ENCODE measurements at places on chromosomes 5 and 9.
A peak's percentile ranks its signal among the peaks of the same experiment; 100 is the strongest.

DNA sequence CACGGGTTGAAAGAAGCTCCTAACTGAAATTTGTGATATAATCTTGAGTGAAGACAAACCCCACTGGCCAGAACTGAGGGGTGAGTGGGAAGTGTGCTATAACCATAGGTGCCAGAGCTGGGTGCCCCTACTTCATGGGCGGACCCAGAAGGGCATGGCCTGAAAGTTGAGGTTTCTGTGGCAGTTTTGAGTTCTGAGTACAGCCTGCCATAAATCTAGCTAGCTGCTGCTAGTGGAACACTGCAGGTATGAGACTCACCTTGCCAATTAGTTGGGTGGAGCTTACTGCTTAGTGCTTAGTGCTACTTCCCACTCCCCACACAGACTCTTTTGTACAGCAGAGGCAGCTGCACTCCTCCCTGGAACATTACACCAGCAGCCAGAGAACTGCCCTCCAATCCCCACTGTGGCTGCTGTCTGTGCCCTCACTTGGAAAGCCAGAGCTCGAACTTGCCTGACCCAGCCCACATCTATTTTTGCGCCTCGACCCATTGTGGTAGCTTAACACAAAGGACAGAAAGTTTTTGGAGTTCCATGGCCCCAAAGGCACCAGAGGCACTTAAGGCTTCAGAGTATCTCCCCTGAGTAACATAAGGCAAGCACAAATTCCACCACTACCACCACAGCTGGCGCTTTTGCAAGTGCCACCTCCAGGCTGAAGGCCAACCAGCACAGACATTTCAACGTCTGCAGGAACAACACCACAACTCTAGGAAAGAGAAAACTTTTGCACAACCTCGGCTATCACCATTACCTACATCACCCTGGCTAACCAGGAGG lies 27.1 kb upstream of the PTGER4 start:
- no peak for DNase-seq

- DNase-seq, result no peak
Measured at GRCh38 chr9:95110921-95111525, 206.5 kb downstream of the FANCC start.

- DNase-seq, result no peak
Measured at GRCh38 chr5:20113031-20113715, 125.2 kb upstream of the CDH18 start.

GRCh38 chr5:132907161-132907560 lies 33.7 kb downstream of the LEAP2 start:
- no peak for DNase-seq

DNA sequence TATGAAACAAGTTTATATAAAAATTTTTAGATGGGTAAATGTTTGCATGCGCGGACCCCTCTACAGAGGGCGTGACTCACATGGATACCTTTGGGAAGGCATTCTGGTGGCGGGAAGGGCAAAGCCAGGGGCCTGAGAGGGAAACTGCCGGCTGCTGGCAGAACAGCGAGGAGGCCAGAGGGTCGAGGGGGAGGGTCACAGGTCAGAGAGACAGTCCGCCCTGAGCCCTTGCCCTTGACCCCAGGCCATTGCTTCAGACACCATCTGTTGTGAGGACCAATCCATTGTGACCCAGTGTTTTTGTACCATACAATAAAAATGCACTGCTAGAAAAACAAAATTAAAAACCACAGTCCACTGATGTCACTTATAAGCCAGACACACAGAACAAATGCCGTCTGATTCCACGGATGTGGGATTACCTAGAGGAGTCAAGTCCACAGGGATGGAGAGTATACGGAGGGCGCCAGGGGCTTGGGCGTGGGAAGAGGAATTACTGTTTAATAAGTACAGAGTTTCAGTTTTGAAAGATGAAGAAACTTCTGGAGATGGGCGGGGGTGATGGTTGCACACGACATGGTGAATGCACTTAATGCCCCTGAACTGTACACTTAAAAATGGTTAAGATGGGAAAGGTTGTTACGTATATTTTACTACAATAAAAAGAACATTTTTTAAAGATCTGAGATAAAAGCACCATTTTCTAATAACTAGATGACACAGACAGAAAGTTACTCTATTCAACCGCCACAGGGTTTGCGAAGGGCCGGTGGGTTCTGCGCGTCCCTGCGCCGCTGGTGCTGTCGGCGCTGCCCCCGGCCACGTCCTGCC lies 12.0 kb downstream of the BTNL9 start:
- DNase-seq, result peak; percentile 47

DNA sequence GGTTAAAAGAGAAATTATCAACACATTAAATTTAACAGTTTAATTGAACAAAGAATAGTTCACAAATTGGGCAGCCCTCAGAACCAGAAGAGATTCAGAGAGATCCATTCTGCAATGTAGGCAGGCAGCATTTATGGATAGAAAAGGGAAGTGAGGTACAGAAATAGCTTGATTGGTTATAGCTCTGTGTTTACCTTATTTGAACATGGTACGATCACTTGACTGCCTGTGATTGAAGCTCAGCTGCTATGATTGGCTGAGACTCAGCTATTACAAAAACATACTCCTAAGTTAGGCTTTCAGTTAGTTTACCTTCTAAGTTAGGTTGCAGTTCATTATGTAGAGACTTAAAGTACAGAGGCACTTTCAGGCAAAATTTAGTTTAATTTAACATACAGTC lies 7.3 kb downstream of the CNTRL start:
- no peak for DNase-seq

GRCh38 chr5:66538126-66538525 lies 58.1 kb upstream of the MAST4 start:
- DNase-seq, result no peak

DNA sequence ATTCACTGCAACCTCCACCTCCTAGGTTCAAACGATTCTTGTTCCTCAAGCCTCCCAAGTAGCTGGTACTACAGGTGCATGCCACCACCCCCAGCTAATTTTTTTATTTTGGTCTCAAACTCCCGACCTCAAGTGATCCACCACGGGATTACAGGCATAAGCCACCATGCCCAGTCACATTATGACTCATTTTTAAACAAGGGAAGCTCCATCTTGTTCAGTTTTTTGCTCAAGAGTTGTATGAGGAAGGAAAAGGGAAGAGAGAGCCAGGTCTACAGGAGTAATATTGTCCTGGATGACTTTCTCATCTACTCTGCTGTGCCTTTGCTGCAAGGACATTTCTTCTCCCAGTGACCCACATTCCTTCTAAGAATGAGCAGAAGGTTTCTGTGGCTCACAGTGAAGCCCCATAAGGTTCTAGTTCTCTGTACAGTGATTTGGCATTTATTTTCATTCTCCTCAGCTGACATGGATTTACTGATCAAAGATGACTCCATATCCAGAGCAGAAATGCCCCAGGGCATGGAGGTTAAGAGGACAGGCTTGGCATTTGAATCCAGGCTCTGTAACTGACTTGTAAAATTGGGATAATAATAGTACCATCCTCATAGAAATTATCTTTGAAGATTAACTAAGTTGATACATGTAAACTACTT lies 153.5 kb downstream of the CDH6 start:
- DNase-seq, result no peak

GRCh38 chr9:124045830-124046177 lies 34.2 kb downstream of the LHX2 start:
- DNase-seq, result no peak

DNA sequence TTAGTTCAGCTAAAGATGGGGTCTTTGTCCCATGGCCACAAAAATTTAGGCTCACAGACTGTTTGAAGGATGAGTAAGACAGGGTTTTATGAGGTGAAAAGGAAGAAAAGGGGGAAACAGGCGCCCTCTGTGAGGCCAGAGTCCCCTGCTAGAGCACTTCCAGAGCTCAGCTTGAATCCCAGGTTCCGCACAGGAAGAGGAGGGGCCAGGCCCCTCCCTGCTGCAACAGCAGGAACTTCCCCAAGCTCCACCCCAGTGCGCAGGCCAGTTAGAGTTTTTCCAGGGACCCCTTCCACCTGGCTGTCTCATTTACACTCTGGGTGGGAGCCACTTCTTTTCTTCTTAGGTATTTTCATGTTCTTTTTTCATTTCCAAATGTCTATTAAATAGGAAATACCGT lies 480.8 kb downstream of the PSAT1 start:
- no peak for DNase-seq

- no peak for DNase-seq
Measured at GRCh38 chr5:127934791-127935256, 148.7 kb upstream of the SLC12A2 start.

DNA sequence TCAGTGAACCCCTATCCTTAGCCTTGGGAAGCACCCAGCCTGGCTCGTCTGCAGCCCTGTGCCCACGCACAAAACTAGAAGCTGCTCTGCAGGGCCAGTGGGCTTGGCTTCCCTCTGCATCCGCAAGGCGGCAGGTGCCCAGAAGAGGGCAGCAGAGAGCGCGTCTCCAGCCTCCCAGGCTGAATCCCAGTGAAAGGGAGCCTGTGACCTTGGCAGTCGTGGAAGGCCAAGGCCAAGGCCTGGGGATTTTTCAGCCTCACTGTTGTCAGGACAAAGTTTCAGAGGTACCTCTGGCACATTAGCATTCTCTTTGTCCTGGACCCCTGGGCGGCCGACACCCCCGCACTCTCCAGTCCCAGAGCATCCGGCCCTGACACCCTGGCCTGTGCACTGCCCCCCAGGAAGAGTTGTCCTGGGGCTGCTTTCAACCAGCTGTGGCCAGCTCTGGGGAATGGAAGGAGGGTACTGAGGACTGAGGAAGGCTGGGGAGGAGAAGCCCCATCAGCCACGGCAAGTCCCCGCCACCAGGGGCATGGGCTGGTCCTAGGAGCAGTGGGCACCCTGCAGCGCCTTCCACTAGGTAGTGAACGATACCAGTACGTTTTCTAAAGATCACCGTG lies 63.6 kb upstream of the IL17B start:
- peak; percentile 90 for DNase-seq

DNA sequence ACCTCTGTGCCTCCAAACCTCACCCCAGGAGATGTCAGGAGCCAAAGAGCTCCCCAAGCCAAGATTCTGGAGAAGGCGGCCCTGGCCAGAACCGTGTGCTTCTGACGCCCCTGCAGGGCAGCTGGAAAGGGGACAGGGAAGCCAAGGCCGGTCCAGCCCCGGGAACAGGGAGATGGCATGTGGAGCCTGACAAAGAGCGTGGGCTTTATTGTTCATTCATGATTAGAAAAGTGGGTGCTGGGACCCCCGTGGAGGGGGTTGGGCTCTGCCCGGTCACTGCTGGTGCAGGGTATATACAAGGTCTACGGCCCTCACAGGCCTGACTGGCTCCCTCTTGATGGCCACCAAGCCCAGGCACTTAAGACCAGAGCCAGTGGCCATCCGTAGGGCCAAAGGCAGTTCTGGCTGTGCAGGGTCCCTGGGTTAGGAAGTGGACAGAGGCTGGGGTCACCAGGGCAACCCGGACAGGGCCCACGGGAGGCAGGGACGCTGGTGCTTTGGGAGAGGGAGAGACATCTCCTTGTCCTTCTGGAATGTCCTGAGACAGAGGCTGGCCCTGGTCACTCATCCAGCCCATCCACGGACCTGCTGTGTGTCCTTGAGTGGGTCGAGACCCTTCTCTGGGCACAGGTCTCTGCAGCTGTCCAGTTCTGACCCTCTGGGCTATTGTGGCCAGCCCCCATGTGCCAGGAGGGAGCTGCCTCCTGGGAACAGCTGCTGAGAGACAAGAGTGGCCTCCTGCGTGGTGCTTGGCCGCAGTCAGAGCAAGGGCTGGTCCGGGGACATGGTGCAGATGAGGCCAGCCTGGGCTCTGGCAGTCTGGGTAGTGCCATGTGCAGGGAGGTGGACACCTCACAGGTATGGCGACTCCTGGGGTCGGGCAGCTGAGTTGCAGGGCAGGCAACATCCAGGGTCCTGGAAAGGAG lies 12.5 kb downstream of the NINJ1 start:
- DNase-seq, result no peak

DNA sequence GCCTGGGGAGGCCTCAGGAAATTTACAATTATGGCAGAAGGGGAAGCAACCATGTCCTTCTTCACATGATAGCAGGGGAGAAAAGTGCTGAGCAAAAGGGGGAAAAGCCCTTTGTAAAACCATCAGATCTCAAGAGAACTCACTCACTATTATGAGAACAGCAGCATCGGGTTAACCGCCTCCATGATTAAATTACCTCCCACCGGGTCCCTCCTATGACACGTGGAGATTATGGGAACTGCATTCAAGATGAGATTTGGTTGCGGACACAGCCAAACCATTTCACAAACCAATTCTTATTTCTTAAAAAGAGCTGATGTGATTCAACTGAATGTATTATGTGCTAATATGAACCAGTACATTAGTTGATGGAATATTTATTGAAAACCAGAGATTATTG lies 63.9 kb downstream of the PARP8 start:
- no peak for DNase-seq

DNA sequence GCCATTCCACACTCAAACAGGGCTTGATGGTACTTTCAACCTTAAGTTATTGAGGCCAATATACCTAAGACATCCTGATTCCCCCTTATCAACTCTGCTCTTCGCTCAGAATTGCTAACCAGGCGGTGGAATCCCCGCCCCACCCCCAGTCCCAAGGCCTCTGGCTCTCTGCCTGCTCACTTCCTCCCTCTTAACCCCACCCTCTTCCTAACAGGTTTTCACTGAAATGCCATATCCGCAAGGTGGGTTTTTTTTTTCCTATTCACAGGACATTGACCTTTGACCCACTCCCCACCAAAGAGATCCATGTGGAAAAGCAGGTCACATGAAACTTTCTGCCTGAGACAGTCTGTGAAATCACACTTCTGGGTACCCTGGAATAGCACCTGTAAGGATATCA lies 66.6 kb upstream of the IFNK start:
- no peak for DNase-seq

DNA sequence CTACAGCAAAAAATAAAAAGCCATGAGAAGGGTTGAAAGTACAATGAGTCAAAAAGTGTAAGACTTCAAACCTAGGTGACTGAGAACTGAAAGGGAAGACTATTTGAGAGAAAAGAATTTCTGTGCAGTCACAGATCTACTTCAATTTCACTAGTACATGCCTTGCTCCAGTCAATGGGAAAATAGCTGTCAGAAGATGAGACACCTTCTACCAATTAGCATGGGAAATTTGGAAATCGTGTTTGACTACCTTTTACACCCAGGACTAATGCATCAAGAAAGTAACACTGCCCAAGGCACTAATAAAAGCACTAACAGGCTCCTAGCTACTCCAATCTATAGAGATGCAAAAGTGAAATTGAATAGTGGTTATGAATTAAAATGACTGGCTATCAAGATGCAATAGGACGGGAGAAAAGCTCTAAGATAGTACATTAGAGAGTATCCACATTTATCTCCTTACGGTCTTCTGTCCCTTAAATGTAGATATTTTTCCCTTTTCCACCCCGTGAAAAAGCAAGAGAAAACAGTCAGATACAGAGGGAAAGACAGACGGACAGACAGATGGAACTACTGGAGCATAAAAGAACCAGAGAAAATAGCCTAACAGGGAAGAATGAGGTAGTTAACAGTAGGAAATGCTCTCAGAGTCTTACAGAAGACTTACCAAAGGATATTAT lies 15.2 kb downstream of the ERP44 start:
- DNase-seq, result no peak

- DNase-seq, result no peak
Measured at GRCh38 chr9:87620731-87621322, 105.1 kb upstream of the CTSL start.

GRCh38 chr5:134226441-134227192 lies 744 bp upstream of the PPP2CA start:
- DNase-seq, result no peak

- no peak for DNase-seq
Measured at GRCh38 chr9:37751186-37751585, 2.4 kb upstream of the TRMT10B start.

Measured in ecto neural progenitor cell (in vitro differentiated cells).